Natural killer cell (primary cell): ENCODE measurements at places on chromosomes 7 and 10. TPM values are rescaled to one million over a fixed set of nuclear protein-coding genes. Genes with fewer than 3 reads are reported as not detected.

Gene HOXA6
- total RNA-seq: 0.43 TPM

DNA sequence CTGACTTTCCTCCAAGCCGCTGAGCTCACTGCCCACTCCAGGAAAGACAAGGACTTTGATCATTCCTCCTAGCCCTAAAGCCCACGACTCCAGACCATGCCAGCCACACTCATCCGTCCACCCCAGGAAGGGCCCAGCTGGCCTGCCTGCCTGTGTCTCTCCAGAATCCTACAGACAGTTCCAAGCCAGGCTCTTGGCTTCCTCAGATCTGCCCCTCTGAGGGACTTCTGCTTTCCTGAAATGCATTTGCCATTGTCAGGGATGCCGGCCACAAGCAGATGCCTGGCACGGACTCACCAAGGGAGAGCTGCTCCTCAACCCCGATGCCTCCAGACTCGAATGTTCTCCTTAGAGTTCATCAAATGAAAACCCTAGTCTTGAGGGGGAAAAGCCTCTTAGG, 155.8 kb downstream of the OAT start:
- no peaks in the 10 kb centered on the region for H3K27me3 ChIP-seq
- H3K4me1 ChIP-seq: no peaks in the 10 kb centered on the region
- no peak overlapping the region for H3K27ac ChIP-seq
- H3K4me3 ChIP-seq: no peak overlapping the region
- DNase-seq: no peak
- no peaks in the 10 kb centered on the region for H3K36me3 ChIP-seq

- no peak overlapping the region for H3K4me3 ChIP-seq
- no peaks in the 10 kb centered on the region for H3K36me3 ChIP-seq
- H3K27me3 ChIP-seq: no peaks in the 10 kb centered on the region
These were observed 172.5 kb upstream of the SVIL start for GRCh38 chr10:29807163-29807806.

- H3K4me3 ChIP-seq: no peak overlapping the region
- no peaks in the 10 kb centered on the region for H3K4me1 ChIP-seq
- H3K27me3 ChIP-seq: no peaks in the 10 kb centered on the region
- DNase-seq: no peak
- H3K27ac ChIP-seq: no peak overlapping the region
- H3K36me3 ChIP-seq: no peaks in the 10 kb centered on the region
These were observed 26.5 kb upstream of the PPP1R3A start for GRCh38 chr7:113945018-113945938.

Gene NODAL
- total RNA-seq: not detected

- H3K4me3 ChIP-seq: no peak overlapping the region
- no peaks in the 10 kb centered on the region for H3K36me3 ChIP-seq
- H3K27me3 ChIP-seq: no peaks in the 10 kb centered on the region
- no peaks in the 10 kb centered on the region for H3K4me1 ChIP-seq
These were observed 22.7 kb downstream of the RAMP3 start for GRCh38 chr7:45180084-45180986.
